ENCODE measurements at places on chromosomes 1 and 21. TPM values are rescaled to one million over a fixed set of nuclear protein-coding genes. Genes with fewer than 3 reads are reported as not detected.

Gene OR2L3
- total RNA-seq = not detected

Gene SMIM34
- total RNA-seq = 0.34 TPM

Gene GBP6
- total RNA-seq = 0.23 TPM

DNA sequence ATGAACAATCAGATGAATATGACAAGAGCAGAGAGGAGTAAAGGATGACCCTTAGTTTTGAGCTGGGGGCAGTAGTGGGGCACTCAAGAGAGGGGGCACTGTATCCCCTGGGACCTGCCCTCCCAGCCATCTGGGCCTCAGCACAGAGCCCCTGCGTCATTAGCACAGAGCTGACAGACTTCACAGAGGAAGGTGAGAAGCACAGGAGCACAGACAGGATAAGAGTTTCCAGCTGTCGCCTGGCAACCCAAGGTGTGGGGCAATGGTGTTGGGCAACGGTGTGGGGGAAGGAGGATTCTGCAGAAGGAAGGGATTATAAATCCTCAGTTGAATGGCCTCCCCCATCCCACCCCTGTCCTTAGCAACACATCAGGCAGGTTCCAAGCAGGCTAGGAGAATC lies 30.2 kb downstream of the RAB3B start:
- no peak for DNase-seq

Data from ovary (tissue), 10 donors.